Heart left ventricle (tissue), 16 donors: ENCODE measurements at places on chromosomes 5 and 9. TPM values are rescaled to one million over a fixed set of nuclear protein-coding genes. Genes with fewer than 3 reads are reported as not detected.

- H3K36me3 ChIP-seq: no peaks in the 10 kb centered on the region
- no peak for DNase-seq
- no peak overlapping the region for H3K4me3 ChIP-seq
- peaks cover 44% of the 10 kb centered on the region for H3K4me1 ChIP-seq
- H3K27ac ChIP-seq: peak overlapping the region; percentile 81
Measured at GRCh38 chr9:588981-589380, 252.5 kb upstream of the DMRT1 start.

- H3K27me3 ChIP-seq: no peaks in the 10 kb centered on the region
- peaks cover 5% of the 10 kb centered on the region for H3K4me1 ChIP-seq
- H3K36me3 ChIP-seq: no peaks in the 10 kb centered on the region
- no peak overlapping the region for H3K27ac ChIP-seq
- no peak for DNase-seq
- no peak overlapping the region for H3K4me3 ChIP-seq
Measured at GRCh38 chr9:114058688-114059046, 19.4 kb downstream of the AMBP start.

- peaks cover 3% of the 10 kb centered on the region for H3K27me3 ChIP-seq
- H3K4me1 ChIP-seq: no peaks in the 10 kb centered on the region
- no peak for DNase-seq
- no peaks in the 10 kb centered on the region for H3K36me3 ChIP-seq
- H3K4me3 ChIP-seq: no peak overlapping the region
Measured at GRCh38 chr9:132456241-132456640, 46.2 kb downstream of the CFAP77 start.

DNA sequence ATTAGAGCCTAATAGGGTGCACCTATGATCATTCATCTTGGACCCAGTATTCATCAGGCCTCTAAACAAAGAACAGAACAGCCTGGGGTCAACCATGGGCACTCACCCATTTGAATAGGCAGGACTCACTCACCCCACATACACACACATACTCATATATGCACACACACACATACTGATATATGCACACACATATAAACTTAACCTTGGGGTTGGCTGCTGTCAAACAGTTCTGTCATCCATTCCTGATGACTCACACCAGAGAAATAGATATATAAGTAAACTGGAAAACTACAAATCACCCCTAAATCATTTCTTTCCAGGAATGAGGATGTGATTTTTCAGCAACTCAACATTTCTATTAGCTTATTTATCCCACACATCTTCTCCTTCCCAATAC lies 51.3 kb downstream of the ARL15 start:
- no peak for DNase-seq
- H3K27me3 ChIP-seq: no peaks in the 10 kb centered on the region
- H3K36me3 ChIP-seq: no peaks in the 10 kb centered on the region
- H3K4me1 ChIP-seq: peaks cover 4% of the 10 kb centered on the region
- no peak overlapping the region for H3K27ac ChIP-seq

DNA sequence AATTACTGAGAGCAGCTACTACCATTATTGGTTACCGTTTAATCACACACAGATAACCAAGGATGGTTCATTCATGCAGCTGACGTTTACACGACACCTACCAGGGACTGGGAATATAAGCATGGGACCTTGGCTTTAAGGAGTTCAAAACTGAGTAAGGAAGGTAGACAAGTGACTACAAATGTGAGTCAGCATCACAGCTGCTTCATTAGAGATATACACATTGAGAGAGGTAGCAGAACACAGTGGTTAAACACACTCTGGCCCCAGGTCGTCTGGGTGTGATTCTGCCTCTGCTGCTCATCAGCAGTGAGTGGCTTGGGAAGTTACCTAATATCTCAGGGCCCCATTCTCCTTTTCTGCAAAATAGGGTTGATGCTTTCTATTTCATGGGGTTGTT lies 268.6 kb downstream of the NR3C1 start:
- H3K27ac ChIP-seq: peak overlapping the region; percentile 9
- peaks cover 45% of the 10 kb centered on the region for H3K36me3 ChIP-seq
- peaks cover 5% of the 10 kb centered on the region for H3K4me1 ChIP-seq
- no peak overlapping the region for H3K4me3 ChIP-seq
- no peaks in the 10 kb centered on the region for H3K27me3 ChIP-seq

- H3K4me3 ChIP-seq: no peak overlapping the region
- H3K27me3 ChIP-seq: no peaks in the 10 kb centered on the region
- no peaks in the 10 kb centered on the region for H3K36me3 ChIP-seq
- H3K4me1 ChIP-seq: no peaks in the 10 kb centered on the region
Measured at GRCh38 chr5:136222580-136223235, 29.7 kb upstream of the SMIM32 start.

DNA sequence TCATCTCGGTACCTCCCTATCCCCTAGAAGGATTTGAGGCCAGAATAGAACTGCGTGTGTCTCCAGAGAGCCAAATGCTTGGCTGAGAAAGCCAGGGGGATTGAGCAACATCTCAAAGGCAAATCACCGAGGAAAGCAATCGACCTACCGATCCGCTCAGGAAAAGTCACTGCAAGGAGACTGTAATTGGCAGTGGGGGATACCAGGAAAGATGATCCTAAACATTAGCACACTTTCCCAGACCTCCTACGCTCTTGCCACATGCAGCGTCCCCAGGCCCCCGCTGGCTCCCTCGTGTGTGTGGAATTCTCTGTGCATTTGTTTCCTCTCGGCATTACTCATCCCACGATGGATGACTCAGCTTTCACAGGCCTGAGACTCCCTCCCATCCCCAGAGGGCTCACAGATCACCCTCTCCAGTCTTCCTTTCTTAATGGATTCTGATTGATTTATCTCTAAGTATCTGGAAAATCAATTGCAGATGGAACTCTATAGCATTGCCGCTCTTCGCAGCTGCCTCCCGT lies 82.2 kb upstream of the ICE1 start:
- no peak overlapping the region for H3K4me3 ChIP-seq
- peak; percentile 58 for DNase-seq
- no peaks in the 10 kb centered on the region for H3K36me3 ChIP-seq
- H3K27me3 ChIP-seq: no peaks in the 10 kb centered on the region

DNA sequence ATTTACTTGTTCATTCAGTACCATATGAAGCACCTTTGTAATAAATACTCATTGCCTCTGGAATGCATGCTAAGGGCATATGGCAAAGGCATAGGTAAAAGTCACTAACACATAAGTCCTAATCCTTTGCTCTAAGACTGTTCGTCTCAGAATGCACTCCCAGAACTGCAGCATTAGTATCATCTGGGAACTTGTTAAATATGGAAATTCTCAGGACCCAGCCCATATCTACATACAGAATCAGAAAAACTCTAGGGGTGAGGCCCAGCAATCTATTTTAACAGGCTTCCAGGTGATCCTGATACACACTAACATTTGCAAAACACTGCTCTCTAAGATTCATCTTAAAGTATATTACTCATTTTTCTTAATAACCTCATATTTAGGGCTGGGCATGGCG lies 113.8 kb upstream of the CDH6 start:
- no peaks in the 10 kb centered on the region for H3K27me3 ChIP-seq
- H3K4me1 ChIP-seq: no peaks in the 10 kb centered on the region
- H3K36me3 ChIP-seq: no peaks in the 10 kb centered on the region
- no peak overlapping the region for H3K4me3 ChIP-seq
- no peak for DNase-seq

DNA sequence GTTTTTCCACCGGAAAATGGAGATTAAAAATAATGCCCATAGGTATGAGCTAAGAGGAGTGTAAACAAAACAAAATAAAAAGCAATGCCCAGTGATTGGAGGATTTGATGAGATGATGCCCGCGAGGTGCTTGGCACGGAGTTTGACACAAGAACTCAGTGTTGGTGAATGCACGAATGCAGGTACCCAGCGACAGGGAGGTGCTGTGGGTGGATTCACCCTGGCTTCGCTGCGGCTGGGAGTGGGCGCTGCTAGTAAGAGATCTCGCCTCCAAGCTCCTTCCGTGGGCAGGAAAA lies 526 bp upstream of the STXBP1 start:
- DNase-seq: no peak
- H3K4me1 ChIP-seq: peaks cover 16% of the 10 kb centered on the region
- no peaks in the 10 kb centered on the region for H3K27me3 ChIP-seq
- no peaks in the 10 kb centered on the region for H3K36me3 ChIP-seq
- peak overlapping the region; percentile 82 for H3K4me3 ChIP-seq

DNA sequence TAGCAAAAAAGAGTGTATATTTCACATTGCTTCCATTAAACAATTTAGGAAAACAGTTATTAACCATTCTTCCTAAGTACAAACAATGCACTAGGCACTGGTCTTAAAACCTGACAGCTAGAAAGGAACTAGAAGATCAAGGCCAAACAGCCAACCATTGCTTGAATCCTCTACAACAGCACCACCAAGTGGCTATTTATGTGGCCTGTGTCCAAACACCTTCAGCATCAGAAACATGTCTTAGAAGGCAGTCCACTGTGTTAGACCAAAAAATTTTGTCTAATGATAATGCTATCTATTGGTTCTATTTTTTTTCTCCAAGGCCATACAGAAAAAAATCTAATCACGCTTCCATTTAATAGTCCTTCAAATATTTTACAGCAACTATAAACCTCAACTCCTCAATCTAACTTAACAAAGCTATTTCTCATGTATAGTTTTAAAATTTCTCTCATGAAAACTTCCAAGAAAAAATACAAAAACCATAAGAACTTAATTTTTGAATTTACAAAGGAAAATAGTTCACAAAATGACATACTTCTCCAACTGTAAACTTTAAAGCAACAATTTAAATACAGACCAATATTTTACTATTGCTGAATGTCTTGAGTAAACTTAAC lies 36.1 kb downstream of the CAAP1 start:
- no peaks in the 10 kb centered on the region for H3K27me3 ChIP-seq
- no peak overlapping the region for H3K4me3 ChIP-seq
- H3K36me3 ChIP-seq: peaks cover 13% of the 10 kb centered on the region
- H3K27ac ChIP-seq: no peak overlapping the region
- peaks cover under 1% of the 10 kb centered on the region for H3K4me1 ChIP-seq
- DNase-seq: no peak

DNA sequence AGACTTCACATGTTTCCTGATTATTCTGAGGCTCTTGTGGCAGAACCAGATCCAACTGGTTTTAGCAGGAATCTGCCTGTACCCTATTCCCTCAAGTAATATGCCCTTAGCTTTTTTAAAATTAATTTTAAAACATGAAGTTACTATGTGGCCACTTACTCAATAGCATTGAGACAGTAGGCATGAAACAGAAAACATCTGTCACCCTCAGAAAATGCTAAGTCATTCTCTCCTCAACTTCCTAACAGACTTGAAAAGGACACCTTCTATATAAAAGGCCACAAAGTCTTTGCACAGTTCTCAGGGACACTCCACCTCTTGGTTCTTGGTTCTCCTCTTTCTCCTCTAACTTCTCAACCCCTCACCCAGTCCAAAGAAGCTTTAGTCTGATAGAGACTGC lies 277.8 kb downstream of the RAB3C start:
- H3K27ac ChIP-seq: no peak overlapping the region
- H3K4me3 ChIP-seq: no peak overlapping the region
- no peak for DNase-seq
- H3K27me3 ChIP-seq: no peaks in the 10 kb centered on the region
- H3K4me1 ChIP-seq: no peaks in the 10 kb centered on the region

DNA sequence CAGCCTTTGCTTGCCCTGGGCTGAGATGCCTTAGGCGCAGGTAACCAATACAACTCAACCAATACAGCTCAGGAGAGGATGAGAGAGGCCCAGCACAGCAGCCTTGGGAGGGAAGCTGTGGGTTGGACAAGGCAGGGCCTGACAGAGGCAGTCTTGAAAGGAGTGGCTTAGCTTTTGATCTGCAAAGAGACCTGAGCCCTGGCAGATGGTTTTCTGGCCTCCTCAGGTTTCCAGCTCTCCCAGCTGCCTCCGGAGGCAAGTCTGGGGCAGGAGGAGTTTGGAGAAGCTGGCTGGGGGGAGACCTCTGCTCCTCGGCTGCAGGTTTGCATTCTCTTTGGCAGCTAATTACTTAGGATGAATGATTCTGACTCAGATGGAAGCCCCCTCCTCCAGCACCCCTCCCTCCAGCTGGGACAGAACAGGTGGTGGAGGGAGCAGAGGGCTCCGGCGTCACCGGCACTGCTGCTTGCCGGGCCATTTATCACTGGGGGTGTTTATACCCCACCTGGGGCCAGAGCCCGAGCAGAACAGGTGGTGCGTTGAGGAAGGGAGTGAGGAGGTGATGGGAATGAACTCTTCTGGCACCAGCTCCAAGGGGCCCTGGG lies 50.8 kb downstream of the TSPAN17 start:
- DNase-seq: no peak
- peaks cover 79% of the 10 kb centered on the region for H3K27me3 ChIP-seq

- no peak overlapping the region for H3K4me3 ChIP-seq
- H3K27me3 ChIP-seq: no peaks in the 10 kb centered on the region
- no peaks in the 10 kb centered on the region for H3K36me3 ChIP-seq
- no peak for DNase-seq
Measured at GRCh38 chr9:112037281-112038016, 137.6 kb downstream of the SUSD1 start.

DNA sequence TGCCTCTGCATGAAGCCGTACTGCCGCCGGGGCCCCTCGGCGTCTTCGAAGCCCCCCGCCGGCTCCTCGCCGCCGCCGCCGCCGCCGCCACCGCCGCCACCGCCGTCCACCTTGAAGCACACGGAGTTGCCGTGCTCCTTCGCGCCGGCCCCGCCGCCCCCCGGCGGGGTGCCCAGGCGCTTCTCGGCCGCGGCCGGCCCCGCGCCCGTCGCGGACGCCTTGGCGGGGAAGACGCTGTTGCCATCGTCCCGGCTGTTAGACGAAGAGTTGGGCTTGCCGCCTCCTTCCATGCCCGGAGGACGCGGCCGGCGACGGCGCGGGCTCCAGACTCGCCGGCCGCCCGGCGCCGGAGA lies 400 bp downstream of the HCN1 start:
- no peak for DNase-seq
- H3K4me3 ChIP-seq: peak overlapping the region; percentile 29
- no peak overlapping the region for H3K27ac ChIP-seq
- no peaks in the 10 kb centered on the region for H3K36me3 ChIP-seq
- H3K27me3 ChIP-seq: peaks cover 46% of the 10 kb centered on the region

- H3K27me3 ChIP-seq: no peaks in the 10 kb centered on the region
- no peaks in the 10 kb centered on the region for H3K36me3 ChIP-seq
- H3K27ac ChIP-seq: no peak overlapping the region
- no peak overlapping the region for H3K4me3 ChIP-seq
- peaks cover 13% of the 10 kb centered on the region for H3K4me1 ChIP-seq
Measured at GRCh38 chr5:56279979-56280378, 46.8 kb upstream of the ANKRD55 start.

Gene NTRK2
- 4.2 TPM for total RNA-seq

Gene DDX4
- not detected for total RNA-seq

Gene PCDHB10
- total RNA-seq: 0.81 TPM

Gene GRM6
- total RNA-seq: not detected

Gene SLC25A2
- not detected for total RNA-seq
